C1 segment of cervical spinal cord (tissue), 14 donors: ENCODE measurements at places on chromosomes 12 and 14.

GRCh38 chr12:39620659-39621658, 1.4 kb upstream of the ABCD2 start:
- no peak for DNase-seq

- no peak for DNase-seq
Measured at GRCh38 chr12:127268706-127269425, 998.1 kb upstream of the TMEM132C start.

DNA sequence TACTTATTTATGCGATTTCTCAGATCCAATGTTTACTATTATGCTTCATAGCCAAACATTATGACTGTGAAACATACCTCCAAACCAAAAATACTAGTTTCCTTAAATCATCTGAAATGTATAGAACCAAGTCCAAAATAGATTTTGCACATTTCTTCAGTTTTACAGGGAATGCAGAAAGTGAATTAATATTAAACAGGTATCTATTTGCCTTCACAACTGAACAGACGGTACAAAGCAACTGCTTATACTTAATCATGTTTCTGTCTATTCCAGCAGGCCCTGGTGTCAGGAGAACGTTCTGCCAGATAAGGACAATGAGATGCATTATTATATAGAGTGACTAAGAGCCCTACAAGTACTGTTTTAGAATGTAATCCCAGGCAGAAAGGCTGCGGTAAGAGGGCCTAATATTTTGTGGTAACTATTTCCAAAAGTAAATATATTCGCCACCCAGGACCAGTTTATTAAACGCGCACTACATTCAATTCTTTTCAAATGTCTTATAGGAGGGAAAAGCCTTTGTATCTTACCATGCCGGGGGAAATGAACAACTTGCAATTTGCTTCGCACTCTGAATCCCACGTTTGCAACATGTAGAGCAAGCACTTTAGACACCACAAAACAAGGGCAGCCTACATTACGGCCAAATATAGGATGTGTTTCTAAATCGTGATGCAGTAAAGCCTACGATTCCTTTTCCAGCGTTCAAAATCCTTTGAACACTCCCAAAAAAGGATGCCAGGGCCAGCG, 1.5 kb downstream of the CORO1C start:
- DNase-seq = no peak

- DNase-seq = no peak
Measured at GRCh38 chr12:104588047-104588920, 131.5 kb downstream of the CHST11 start.

DNA sequence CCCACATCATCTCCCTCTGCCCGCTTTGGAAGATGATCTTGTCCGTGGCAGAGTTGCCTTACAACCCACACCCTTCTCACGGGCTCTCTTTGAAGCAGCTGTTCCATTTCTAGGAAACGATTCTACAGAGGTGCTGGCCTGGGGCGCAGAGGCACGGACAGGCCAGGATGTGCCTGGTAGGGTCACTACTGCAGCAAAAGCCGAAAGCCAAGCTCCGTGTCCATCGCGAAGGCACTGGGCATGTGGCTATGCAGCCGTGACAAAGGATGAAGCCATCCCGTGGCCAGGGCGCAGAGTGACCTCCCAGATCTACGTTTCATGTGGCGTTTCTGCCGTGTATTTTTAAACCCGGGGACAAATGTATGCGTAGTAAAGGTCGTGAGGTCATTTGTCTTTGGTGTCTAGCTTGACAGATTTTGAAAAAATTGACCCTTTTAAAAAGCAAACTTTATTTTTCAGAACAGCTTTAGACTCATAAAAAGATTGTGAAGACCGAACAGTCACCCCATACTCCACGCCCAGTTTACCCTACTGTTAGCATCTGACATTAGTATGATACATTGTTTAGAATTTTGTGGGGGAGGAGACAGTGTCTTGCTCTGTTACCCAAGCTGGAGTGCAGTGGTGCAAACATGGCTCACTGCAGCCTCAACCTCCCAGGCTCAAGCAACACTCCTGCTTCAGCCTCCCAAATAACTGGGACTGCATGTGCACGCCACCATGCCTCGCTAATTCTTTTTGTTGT, 40.4 kb upstream of the NCOR2 start:
- DNase-seq = no peak

- no peak for DNase-seq
Measured at GRCh38 chr12:64598831-64599230, 11.5 kb upstream of the RASSF3 start.

- DNase-seq = no peak
Measured at GRCh38 chr12:104549815-104550480, 93.2 kb downstream of the CHST11 start.

DNA sequence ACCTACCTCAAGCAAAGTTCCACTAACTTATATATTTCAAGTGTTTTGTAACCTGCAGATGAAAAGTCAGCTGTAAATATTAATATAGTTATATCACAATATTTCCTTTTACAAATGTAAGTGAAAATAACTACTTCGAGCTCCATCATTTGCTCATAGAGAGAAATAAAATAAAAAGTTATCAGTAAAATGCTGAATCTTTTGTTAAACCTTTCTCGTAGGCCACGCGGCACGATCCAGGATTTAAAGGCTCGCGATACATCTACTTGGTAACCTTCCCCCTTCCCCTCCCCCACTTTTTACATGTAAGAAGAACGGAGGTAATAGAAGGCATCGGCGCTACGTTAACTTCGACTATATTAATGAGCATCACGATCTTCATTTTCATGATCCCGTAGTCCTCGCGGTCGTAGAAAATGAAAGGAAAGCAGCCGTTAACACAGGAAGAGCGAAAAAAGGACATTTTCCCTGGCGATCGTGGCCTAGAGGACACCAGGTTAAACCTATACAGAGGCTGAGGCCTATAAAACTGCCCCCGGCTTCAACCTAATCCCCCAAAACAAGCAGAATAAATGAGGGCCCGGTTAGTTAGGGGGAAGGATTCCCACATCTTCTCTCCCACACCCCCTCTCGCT, 508 bp downstream of the HNRNPC start:
- no peak for DNase-seq

- DNase-seq = no peak
Measured at GRCh38 chr14:20782280-20782890, 1.3 kb downstream of the RNASE6 start.

DNA sequence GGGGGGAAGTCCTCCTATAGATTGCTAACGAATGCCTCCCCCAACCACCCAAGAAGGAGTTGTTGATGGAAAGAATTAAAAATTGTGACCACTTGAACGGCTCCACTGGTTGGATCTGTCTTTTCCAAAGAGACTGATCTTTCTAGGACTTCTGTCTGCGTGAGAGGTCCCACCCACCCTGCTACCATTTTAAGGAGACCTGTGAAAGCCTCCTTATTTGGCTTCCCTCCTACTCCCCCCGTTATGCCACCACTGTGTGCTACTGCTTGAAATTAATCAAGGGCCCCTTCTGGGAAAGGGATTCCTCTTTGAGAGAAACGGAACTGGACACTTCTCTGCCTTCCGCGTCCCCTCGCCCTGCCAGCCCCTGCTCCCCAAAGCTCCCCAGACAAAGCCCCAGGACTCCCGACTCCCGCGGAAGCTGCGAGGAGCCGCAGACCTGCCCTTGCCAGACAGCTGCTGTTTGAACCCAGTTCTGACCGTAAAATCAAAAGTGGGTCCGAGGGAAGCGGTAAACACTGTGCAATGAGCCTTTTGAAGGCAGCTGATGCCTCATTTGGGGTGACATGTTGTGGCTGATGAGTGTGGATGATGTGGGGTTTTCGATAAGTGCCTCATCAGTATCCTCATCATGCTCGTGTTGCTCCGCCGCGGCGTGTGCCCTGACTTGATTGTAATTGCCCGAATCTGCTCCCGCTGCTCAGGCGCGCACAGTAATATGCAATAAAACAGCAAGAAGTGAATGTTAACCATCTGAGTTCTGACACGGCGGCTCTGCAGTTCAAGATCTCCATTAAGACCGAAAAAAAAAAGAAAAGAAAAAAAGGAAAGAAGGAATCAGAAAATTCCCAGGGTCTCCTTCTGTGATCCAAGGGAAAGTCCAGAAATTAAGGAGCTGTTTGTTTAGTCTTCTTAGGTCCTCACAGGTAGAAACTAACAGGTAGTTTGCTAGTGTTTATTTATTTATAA, 48.2 kb downstream of the MBIP start:
- DNase-seq = no peak

GRCh38 chr12:129193263-129193871, 340.1 kb downstream of the GLT1D1 start:
- no peak for DNase-seq

DNA sequence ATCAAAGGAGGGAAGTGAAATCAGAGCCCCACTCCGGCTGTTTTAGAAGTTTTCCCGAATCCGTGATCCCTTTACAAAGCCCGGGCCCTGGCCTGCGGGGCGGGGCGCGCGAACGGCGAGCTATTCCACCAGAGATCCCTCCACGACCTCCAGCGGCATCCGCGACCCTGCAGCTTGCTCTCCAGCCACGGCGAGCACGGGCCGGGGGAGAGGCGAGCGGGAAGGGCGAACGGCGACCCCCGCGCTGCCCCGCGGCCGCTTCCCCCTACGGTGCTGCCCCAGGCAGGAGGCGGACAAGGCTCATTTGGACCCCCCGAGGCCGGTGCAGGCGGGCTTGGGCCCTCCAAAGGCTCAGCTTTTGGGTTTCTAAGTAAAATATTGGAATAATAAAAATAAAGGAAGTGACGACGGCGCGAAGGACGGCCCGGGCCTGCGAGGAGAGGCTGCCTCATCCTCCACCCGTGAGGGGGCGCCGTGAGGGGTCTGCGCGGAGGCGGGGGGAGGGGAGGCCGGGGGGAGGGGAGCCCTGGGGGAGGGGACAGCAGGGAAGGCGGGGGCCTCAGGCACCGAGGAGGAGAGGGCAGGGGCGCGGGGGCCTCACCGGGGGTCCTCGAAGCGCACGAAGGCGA, 613 bp downstream of the SRSF9 start:
- DNase-seq = peak; percentile 59

- no peak for DNase-seq
Measured at GRCh38 chr14:49919825-49920659, 27.2 kb downstream of the ARF6 start.

DNA sequence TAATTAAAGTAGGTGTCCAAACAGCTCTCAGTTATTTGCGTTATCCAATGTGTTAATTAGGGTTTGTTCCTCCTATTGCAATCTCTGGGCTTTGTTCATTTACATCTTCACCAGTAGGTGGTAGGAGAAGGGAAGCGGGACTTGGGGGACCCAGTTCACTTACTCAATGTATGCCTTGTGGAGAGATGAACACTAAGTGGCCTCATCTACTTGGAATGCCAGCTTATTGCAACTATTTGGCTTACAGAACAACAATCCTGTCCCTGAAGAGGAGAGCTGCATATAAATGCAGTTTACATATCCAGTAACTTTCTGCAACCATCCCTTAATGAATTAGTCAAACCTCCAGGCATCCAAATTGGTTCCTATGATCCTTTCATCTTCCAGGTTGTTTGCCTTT, 417.1 kb upstream of the CCDC196 start:
- DNase-seq = no peak

GRCh38 chr12:44000309-44000952, 164.6 kb downstream of the TMEM117 start:
- DNase-seq = no peak

- no peak for DNase-seq
Measured at GRCh38 chr12:124493809-124494750, 73.3 kb downstream of the NCOR2 start.

- no peak for DNase-seq
Measured at GRCh38 chr12:132710043-132710404, 618 bp upstream of the PGAM5 start.

- no peak for DNase-seq
Measured at GRCh38 chr12:79954037-79954610, 19.2 kb upstream of the PPP1R12A start.

GRCh38 chr12:4958697-4959375, 49.1 kb downstream of the KCNA1 start:
- DNase-seq = no peak

GRCh38 chr14:101357559-101358319, 203.6 kb upstream of the DIO3 start:
- DNase-seq = no peak

- DNase-seq = no peak
Measured at GRCh38 chr12:5499566-5500330, 67.8 kb downstream of the NTF3 start.

DNA sequence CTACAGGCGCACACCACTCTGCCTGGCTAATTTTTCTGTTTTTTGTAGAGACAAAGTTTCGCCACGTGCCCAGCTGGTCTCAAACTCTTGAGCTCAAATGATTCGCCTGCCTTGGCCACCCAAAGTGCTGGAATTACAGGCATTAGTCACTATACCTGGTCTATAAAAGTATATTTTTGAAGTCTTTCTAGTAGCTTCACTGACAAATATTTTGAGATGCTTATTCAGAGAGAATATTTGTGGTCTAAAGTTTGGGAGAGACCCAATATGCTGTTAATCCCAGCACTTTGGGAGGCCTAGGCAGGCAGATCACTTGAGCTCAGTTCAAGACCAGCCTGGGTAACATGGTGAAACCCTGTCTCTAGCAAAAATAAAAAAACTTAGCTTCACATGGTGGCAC, 22.0 kb upstream of the PPP1R12A start:
- DNase-seq = no peak

DNA sequence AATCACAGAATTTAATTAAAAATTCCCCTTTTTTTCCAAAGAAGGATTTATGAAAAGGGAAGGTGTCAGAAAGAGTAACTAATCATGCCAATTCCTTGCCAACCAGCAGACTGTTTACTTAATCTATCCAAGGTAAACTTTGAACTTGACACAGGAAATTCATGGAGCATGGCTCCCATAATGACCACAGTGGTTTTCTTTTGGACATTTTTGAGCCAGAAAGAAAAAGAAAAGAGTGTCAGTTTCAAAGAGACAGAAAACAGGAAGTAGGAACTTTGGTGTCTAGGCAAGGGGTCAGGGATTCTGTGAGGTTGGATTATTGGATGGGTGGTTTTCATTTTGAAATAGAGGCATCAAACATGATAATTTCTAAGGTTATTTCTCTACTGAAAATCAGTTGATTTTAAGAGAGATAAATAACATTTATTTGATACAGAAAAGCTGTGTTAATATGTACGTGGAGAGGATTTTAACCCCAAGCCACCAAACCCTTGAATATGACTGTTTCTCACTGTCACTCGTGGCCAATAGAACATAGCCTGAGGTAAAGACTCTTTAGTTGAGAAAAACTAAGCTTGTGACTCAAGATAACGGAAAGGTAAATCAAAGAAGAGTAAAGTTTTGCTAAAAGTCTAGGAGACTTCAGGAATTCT, 196.1 kb downstream of the TTC6 start:
- no peak for DNase-seq

DNA sequence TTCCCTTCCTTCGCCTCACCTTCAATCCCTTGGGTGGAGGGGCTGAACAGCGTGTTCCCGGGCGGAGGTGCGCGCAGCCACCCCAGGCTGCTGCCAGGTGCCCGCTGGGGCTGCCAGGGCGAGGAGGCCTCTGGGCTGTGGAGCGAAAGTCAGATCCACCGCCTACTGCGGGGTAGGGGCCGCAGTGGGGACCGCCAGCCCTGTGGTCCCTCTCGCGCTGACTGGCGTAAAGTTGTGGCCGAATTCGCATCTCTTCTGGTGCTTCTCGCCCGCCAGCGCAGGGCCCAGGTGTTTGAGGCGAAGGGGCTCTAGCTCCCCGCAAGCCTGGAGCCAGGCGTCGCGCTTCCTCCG, 6.9 kb upstream of the HOXC4 start:
- no peak for DNase-seq
